Activated CD4-positive, alpha-beta T cell treated with anti-CD3 and anti-CD28 coated beads for 24 hours (primary cell): ENCODE measurements at places on chromosomes 3 and 15.

- no peak for DNase-seq
Measured at GRCh38 chr3:172836390-172836997, 86.0 kb downstream of the ECT2 start.

- DNase-seq, result no peak
Measured at GRCh38 chr15:68644083-68644904, 65.5 kb downstream of the CORO2B start.

DNA sequence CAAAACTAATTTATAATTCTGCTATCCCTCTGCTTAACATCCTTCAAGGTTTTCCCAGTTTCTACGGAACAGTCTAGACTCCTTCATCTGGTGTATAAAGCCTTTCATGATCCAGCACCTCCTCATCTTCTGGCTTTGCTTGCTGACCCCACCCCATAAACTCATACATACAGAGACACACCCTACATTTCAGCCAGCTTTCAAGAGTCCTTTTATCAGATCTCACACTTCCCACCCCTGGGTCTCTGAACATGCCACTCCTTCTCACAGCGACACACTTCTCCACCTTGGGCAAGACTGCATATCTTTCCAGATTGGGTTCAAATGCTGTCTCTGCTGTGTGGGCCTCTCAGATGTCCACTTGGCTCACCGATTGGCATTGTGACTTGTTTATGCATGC lies 166.8 kb upstream of the LPP start:
- DNase-seq, result no peak

- no peak for DNase-seq
Measured at GRCh38 chr3:25033407-25034029, 394.5 kb upstream of the RARB start.

- DNase-seq, result no peak
Measured at GRCh38 chr15:85116925-85117646, 135.4 kb downstream of the PDE8A start.

- DNase-seq, result no peak
Measured at GRCh38 chr3:61960976-61961375, 399.6 kb downstream of the PTPRG start.

DNA sequence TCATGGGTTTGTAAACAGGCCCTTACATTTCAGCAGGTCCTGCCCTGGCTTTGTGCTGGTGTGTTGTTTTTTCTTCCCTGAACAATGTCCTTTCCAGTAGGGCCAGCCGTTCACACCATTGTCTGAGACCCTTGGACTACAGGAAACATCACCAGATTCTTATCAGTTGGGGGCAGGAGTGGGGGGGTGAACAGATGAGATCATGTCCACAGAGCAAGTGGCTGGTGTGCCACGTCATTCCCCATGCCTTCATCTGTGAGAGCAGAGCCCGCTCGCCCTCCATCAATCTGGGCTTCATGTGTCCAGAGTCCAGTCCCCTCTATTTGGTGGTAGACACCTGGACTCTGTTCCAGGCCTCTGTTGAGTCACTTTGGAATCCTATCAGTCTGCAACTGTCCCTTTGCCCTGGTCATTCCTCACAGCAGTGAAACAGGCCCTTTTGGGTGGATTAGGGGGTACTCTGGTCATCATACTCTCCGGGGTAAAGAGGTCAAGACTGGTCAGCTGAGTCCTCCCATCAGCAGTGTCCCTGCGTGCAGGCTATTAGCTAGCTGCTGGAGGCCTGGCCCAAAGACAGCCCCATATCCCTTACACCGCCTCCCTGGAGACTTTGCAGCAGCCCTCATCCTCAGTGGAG lies 15.0 kb downstream of the SEMA3G start:
- DNase-seq, result no peak

DNA sequence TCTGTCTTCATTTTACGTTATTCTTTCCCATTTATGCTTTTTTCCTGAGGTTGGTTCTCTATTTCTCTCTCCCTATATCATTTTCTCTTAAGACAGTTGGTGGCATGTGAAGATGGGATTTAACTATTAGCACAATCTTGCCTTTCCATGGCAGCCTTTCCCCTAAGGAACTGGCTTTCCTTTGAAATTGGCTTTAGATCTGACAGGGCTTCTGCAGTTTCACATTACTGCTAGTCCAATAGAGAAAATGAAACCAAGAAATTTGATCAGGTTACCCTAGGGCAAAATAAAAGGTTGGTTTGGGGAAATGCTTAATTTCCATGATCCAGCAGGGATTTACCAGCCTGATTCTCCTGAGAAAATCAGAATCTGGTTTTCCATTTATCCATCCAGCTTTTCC lies 22.7 kb upstream of the CHL1 start:
- DNase-seq, result no peak

DNA sequence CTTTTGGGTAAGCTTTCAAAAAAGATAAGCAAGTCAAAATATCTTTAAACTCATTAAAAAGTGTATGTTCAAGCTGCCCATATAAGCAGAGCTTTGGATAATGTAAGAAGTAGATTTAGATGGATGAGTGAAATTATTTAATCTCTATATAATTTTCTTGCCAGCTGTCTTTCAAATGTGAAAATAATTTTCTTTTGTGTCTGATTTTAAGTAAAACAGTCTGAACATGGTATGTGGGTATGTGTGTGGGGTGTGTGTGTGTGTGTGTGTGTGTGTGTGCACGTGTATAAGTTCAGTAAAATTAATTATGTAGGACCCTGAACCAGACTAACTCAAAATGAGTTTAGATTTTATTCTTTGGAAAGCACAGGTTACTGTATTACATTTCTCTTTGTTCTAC lies 155.2 kb upstream of the CGNL1 start:
- DNase-seq, result no peak

GRCh38 chr15:30963681-30964080 lies 27.7 kb downstream of the MTMR10 start:
- no peak for DNase-seq

- no peak for DNase-seq
Measured at GRCh38 chr3:66490214-66490613, 10.6 kb downstream of the LRIG1 start.

DNA sequence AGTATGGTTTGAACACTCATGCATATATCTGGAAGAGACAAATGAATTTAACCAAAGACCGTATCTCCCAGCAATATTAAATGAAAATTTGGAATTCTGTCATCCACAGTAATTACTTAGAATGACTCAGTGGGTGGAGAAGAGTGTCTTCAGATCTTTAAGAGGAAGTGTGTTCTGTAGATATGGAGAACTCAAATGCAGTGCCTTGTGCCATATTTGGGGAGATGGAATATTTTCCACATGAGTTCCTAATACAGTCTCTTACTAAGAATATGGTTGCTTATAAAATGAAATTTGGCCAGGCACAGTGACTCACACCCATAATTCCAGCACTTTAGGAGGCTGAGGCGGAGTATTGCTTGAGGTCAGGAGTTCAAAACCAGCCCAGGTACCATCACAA lies 40.5 kb downstream of the ANO10 start:
- DNase-seq, result no peak

DNA sequence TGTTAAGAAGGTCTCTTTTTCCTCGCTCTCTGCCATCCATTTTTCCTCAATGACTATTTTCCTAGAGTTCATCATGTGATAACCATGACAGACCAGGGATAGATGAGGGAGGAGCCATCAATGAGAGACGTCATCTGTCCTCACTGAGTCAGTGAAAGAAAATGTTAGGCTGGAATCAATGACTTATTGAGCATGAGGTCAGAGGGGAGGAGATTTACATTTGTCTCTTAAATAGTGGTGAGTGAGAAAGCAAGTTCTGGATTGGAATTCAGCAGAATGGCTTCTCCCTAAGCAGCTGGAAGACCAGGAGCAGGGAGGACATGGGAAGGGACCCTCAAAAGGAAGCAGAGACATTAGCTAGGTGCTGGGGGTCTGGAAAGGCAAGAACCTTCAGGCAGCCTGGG lies 28.2 kb upstream of the USP3 start:
- no peak for DNase-seq

DNA sequence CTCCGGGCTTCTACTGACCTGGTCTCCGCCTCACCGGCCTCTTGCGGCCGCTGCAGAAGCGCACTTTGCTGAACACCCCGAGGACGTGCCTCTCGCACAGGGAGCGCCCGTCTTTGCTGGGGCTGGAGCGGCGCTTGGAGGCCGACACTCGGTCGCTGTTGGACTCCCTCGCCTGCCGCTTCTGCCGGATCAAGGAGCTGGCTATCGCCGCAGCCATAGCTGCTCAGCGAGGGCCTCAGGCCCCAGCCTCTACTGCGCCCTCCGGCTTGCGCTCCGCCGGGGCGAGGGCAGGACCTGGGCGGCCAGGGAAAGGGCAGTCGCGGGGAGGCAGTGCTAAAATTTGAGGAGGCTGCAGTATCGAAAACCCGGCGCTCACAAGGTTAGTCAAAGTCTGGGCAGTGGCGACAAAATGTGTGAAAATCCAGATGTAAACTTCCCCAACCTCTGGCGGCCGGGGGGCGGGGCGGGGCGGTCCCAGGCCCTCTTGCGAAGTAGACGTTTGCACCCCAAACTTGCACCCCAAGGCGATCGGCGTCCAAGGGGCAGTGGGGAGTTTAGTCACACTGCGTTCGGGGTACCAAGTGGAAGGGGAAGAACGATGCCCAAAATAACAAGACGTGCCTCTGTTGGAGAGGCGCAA lies 319.2 kb downstream of the FGF12 start:
- no peak for DNase-seq

DNA sequence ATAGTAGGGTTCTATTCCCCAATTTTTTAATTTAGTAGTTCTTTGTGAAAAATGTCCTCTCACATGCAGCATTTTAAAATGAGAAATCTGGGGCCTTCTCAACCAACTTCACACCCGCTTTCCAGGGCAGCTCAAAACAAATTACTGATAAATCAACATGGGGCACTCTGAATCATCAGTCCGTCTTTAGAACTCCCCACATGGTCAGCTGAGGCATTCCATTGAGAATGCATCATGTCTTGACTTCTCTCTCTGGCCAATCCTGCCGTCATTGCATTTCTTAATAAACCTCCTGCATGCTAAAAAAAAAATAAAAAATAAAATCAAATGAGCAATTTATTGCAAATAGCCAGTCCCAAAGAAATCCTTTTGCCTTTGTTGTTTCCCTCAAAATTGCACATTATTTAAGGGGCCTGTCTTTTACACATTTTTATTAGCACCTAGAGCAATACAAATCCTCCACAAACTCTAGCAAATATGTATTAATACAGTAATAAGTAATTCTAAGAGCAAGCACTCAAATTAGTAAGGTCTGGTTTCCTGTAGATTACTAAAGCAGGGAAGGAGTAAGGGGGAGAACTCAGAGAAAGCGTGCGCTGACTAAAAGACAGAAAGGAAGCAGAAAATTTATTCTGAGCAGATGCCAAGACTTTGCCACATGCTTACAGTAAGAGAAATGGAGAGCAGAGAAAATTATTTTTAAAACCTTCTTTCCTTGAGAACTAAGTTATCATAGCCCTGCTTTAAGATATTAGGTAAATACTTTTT lies 175.7 kb downstream of the TNIK start:
- no peak for DNase-seq

GRCh38 chr3:144028798-144029411 lies 57.3 kb downstream of the DIPK2A start:
- DNase-seq, result no peak

GRCh38 chr15:78932258-78932808 lies 12.5 kb downstream of the CTSH start:
- DNase-seq, result no peak

- no peak for DNase-seq
Measured at GRCh38 chr15:27585041-27585640, 514.0 kb downstream of the OCA2 start.

DNA sequence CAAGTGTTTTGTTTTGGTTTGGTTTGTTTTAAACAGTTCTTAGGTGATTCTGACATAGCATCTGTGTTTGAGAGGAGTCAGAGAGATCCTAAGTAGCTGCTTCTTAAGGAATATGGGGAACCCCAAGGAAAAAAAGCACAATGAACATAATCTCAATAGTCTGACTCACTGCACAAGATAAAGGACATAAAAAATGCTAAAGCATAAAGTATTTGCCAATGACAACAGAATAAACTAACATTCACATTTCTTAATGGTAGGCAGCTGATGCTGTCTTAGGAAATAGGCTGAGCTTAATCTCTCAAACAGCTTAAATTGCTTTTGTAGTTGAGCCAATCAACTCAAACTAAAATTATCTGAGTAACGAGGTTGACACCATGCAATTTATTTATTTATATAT lies 2.9 kb downstream of the NCEH1 start:
- no peak for DNase-seq

DNA sequence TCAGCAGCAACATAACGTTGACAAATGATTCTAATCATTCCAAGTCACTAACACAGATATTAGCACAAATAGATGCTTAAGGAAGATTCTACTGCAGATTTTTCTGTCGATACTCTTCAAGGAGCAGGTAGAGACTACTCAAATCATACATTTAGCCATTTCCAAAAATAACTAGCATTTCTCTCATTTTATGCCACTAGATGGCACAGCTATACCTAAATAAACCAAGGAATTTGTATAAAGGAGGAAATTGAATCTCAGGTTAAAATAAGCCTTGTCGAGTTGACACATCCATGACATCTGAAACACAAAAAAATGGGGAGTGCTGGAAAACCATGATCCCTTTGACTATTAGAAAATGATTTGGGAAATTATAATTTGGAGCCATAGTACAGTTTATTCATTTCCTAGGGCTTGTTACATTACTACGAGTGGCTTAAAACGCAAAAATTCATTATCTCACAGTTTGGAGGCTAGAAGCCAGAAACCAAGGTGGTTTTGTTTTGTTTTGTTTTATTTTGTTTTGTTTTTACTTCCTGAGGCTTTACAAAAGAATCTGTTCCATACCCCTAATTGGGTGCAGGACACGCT lies 59.5 kb upstream of the STRIT1 start:
- DNase-seq, result no peak

GRCh38 chr3:143307613-143308183 lies 188.1 kb downstream of the CHST2 start:
- no peak for DNase-seq

GRCh38 chr3:21229426-21230135 lies 521.4 kb downstream of the ZNF385D start:
- no peak for DNase-seq

GRCh38 chr3:194577986-194578905 lies 55.0 kb downstream of the TMEM44 start:
- DNase-seq, result no peak
